Neural crest cell (in vitro differentiated cells): ENCODE measurements at places on chromosomes 4 and X.

DNA sequence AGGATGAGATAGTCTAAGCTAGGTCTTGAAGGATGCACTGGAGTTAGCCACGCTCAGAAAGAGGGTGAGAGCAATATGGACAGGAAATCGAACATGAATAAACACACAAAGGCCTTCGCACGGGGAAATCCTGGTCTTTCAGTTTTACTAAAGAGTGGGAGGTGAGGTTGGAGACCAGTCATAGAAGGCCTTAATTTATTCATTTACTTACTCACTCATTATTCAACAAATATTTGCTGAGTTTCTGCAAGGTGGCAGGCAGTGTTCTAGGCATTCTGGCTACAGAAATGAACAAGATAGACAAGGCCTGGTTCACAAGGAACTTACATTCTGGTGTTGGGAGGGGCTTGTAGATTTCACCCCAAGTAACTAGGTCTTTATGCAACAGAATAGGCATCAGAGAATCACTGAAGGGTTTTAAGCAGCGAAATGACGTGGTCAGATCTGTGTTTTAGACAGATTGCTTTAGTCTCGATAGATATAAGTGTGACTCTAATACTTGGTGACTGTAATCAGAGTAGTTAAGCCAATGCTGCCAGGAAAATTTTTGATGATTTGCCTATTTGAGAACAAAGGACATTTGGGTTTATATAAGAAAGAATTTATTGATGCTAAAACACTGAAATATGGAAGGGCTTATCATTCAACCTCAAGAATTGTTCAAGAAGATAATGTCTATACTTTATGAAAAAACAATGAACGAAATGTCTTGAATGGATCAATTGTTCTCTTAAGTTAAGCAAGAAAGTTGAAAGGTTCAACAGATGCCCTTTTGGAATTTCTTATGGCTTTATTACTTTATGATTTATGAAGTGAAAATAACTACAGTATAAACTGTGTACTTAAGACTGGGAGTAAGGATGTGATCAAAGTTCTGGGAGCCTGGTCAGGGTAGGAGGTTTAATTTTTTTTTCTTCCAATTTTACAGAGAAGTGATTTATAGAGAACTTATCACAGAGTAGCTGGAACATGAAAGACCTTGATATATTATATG is 184.4 kb upstream of the CASK start:
- DNase-seq = no peak

DNA sequence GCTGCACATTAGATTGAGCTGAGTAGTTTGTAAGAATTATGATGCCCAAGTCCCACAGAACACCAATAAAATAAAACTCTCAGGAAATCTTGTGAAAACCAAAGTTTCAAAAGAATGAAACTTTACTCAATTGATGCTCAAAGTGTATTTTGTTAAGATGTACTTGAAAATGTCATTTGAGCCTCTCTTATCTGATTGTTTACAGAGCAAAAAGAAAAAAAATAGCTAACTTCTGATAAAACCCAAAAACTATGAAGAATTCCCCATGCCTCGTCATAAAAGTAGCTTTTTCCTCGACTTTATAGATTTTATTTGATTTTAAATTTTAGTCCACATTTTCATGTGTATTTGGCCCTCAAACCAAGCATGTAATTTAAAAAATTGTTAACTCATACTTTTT is 521.5 kb upstream of the FTHL17 start:
- DNase-seq = no peak

- DNase-seq = no peak
Observed at GRCh38 chrX:129759576-129760061, 20.1 kb upstream of the SASH3 start.

GRCh38 chr4:54852602-54853001 is 194.8 kb downstream of the KIT start:
- DNase-seq = no peak

DNA sequence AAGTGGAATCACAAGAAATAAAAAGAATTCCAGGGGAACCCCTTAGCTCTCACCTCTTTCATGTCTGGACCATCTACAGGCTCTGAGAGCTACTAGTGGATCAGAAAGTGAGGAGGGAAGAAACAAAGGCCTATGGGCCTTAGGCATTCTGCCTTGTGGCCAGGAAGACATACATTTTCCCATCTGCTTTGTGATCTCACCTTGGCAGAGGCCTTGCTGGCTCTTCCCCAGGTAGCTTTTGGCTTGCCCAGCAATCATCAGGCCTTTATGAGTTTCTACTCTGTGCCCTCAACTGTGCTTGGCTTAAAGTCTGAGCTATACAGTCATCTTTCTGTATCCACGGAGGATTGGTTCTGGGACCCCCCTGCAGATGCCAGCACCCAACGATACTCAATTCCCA is 28.3 kb upstream of the CD99L2 start:
- no peak for DNase-seq

DNA sequence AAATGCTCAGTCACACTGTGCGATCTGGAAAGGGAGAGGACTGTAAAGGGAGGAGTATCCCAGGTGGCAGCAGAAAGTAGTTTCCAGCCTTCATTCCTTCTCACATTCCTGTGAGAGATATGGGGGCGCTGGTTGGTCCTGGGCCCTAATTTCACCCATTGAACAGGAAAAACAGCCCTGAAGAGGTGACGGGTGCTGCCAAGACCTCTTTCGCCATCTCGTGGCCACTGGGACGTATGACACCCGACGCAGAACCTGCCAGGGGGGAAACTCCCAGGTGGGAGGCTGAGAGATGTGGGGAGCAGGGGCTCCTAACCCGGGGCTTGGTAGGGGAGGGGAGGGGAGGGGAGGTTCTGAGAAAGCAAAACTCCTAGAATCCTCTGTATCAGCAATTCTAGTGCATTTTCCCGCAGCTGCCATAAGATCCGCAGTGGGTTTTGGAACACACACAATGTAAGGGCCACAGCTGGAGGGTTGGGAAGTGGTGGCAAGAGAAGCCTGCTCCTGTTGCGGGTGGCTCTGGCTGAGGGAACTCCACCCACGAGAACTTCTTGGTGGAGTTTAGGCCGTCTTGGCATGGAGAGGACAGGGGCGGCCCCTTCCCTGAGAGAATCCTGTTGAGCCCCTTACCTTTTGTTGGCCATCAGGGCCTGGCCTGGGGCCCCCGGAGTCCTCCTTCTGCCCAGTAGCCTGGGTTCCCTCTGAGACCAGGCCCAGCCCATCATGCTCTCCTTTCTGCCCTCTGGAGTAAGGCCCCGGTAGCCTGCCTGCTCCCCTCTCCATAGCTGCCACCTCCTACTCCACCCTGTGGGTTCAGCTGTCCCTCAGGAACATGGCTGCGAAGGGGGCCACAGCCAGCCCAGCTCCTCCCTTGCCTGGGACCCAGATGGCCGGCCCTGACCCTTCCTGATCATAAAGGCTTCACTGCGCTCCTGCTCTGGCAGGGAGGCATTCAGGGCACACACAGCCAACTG is 134.1 kb downstream of the OR13H1 start:
- DNase-seq = peak; percentile 66

DNA sequence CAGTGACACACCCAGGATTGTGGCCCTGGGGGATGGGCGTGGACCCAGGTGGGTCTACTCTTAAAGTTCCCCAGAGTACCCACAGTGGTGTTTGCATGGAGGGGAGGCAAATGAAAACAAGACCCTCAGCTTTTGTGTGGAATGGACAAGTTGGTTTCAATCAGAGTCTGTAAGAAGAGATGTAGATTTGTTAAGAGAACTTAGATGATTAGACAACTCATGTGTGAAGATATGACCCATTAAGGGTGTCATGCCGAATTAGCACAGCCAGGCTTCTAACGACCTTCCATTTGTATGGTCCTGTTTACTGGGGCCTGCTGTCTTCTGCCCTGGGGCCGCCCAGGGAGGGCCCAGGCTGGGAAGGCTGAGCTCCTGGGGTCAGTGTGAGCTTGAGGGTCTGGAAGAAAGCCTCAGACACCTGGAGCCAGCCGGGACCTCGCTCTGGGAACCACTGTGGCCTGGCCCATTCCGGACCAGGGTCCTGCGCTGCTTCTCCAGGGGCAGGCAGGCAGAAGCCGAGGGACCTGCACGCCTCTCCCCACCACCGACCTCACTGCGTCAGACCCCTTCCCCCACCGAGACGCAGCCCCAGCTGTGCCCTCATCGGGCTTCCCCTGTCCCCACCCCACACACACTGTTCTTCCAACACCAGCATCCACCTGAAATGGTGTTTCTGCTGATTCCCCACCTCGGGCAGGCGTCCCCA is 20.4 kb downstream of the UVSSA start:
- DNase-seq = no peak

- no peak for DNase-seq
Observed at GRCh38 chrX:38975368-38975942, 174.2 kb downstream of the MID1IP1 start.

- DNase-seq = no peak
Observed at GRCh38 chr4:55376698-55377097, 19.1 kb upstream of the TMEM165 start.

- DNase-seq = no peak
Observed at GRCh38 chr4:98226396-98226795, 34.8 kb upstream of the RAP1GDS1 start.

DNA sequence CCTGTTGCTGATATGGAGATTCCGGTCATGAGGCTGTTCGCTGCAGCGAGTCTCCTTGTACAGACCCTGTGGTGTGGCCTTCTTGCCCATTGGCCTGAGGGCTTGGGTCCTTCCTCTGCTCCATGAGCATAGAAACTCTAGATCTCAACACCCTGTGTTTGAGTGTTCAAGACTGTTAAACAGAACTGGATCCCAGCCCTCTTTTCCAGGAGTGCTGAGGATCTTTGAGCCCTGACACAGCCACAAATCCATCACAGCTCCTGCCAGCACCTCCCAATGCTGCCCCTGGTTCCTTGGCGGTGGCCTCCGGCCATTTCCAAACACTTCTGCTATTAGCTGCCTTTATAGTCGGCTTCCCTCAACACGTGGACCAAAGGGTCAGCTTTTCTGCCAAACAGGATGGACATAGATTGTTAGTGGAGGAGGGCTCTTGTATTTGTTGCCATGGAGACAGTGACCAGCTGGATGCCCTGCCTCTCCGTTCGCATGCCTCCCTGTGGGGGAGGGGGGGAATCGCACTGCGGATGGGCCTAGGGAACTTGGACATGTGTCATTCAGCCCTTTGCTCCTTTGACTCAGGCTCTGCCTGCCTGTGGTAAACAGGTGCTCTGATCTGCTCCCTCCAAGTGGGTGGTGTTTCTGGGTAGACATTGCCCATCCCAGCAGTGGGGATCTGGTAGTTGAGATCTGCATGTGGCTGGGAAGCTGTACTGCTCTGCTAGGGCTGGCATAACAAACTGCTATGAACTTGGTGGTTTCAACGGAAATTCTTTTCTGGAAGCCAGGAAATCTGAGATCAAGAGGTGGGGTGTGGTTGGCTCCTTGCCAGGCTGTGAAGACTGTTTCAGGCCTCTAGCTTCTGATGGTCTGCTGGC is 6.9 kb upstream of the WDR1 start:
- DNase-seq = peak; percentile 49

- no peak for DNase-seq
Observed at GRCh38 chr4:17094159-17094875, 195.9 kb upstream of the LDB2 start.

GRCh38 chr4:21827575-21827974 is 121.0 kb downstream of the KCNIP4 start:
- no peak for DNase-seq

DNA sequence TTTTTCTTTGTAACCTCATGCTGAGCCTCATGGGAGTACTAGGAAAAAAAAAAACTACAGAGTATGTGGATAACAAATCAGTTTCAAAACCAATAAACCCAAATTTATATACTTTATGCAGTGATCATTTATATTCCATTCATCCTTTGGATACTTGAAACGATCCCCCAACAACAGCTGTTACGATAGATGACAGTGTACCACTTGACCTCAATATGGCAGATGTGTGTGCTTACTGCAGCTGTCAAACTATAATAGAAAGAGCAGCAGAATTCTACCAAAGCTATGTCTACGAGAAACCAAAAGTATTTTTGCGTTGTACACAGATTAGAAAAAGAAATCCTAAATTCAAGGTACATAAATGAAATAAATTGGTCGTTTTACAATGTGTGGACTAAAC is 337.8 kb downstream of the PDGFC start:
- no peak for DNase-seq

- DNase-seq = no peak
Observed at GRCh38 chrX:51494409-51494808, 2.0 kb downstream of the NUDT11 start.

DNA sequence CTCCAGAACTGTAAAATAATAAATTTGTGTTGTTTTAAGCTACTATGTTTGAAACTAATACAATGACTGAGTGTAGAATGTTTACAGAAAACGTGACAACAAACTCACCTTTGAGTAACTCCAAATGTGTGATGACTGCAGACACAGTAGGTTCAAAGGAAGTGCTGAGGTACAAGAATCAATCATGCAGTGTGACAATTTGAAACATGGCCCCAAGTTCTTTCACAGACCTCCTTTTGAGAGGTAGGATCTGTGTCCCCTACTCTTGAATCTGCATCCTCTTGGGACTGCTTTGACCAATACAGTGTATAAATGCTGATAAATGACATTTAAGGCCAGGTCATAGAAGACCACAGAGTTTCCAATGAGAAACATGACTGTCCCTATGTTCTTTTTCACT is 667.7 kb upstream of the DIPK2B start:
- DNase-seq = no peak

DNA sequence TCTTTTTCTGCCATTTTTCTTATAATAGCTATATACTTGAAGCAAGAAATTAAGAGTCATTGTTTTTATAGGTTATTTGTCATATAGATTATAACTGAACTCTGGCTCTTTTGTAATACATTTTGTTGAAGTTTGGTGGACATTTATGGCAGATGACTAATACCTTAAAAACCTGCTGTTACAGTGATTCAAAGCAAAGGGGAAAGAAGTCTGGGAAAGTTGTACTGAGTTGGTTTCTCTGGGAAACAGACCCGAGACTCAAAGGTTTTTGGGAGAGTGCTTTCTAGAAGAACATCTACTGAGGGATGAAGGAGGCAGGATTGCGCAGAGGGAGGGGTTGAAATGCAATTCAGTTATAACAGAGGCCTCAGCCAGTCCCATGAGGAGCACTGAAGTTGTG is 35.9 kb downstream of the NAP1L5 start:
- DNase-seq = no peak

DNA sequence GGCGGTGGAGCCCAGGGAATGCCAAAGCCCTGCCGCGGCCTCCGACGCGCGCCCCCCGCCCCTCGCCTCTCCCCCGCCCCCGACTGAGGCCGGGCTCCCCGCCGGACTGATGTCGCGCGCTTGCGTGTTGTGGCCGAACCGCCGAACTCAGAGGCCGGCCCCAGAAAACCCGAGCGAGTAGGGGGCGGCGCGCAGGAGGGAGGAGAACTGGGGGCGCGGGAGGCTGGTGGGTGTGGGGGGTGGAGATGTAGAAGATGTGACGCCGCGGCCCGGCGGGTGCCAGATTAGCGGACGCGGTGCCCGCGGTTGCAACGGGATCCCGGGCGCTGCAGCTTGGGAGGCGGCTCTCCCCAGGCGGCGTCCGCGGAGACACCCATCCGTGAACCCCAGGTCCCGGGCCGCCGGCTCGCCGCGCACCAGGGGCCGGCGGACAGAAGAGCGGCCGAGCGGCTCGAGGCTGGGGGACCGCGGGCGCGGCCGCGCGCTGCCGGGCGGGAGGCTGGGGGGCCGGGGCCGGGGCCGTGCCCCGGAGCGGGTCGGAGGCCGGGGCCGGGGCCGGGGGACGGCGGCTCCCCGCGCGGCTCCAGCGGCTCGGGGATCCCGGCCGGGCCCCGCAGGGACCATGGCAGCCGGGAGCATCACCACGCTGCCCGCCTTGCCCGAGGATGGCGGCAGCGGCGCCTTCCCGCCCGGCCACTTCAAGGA is at the start of gene FGF2:
TSS of gene FGF2 (plus strand) at position 279 of the 705 bp plus-strand sequence. CDS start at position 623, 344 bp downstream.
- DNase-seq = peak; percentile 59
